ENCODE measurements at places on chromosomes 6 and 20. TPM values are rescaled to one million over a fixed set of nuclear protein-coding genes. Genes with fewer than 3 reads are reported as not detected.

DNA sequence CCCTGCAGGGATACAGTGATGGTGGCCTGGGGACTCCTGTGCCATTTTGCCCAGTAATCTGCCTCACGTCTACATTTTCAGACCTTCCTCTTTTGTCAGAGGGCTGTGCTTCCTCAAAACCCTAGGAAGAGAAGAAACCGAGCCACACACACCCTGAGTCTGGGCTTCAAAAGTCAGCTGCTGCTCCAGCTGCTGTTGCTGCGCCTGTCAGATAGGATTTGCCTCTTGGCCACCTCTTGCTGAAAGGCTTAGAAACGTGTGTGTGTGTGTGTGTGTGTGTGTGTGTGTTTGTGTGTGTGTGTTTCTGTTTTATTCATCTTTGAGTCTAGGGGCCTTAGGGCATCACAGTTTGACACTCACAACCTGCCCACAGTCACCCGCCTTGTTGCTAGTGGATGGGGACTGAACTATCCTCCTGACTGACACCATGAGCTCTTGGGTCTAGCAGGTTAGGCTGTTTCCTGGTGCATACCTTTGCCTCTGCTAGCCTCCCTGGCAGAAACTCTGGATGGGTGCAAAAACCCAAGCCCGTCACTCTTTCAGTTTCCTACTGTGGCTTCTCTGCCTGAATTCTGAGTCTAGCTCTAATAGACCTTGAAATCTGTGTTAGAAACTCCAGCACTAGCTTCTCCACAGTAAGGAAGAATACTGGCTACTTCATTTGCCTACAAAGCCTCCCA, 94.9 kb upstream of the CEP85L start:
- peak; percentile 55 for DNase-seq

DNA sequence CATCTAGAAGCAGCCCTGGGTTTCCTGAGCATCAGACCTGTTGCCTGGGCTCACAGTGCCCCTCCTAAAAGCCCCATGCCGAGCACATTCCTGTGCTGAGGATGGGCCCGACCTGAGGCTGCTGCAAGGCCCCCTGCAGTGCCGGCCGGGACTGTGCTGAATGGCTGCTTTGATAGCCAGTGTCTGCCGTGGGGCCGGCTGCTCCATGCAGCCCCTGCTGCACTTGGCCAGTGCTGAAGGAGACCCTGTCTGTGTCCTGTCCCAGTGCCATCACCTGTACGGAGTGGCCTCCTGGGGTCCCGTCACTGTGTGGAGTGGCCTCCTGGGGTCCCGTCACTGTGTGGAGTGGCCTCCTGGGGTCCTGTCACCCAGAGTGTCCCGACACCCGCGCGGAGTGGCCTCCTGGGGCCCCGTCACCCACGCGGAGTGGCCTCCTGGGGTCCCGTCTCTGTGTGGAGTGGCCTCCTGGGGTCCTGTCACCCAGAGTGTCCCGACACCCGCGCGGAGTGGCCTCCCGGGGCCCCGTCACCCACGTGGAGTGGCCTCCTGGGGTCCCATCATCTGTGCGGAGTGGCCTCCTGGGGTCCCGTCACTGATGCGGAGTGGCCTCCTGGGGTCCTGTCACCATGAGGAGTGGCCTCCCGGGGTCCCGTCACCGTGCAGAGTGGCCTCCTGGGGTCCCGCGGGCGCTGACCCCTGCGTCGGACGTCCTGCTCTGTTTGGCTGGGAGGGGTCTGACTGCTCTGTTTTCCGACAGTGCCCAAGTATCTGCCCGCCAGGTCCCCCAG, 7.0 kb downstream of the COL9A3 start:
- DNase-seq: no peak

Gene SNAP91
- 2.3 TPM for polyA plus RNA-seq

Gene ELOVL2
- 2.7 TPM for polyA plus RNA-seq

Gene KIF6
- polyA plus RNA-seq: not detected

Gene FUT9
- not detected for polyA plus RNA-seq

GRCh38 chr20:58102261-58102660, 126.2 kb downstream of the ANKRD60 start:
- peak; percentile 48 for DNase-seq

DNA sequence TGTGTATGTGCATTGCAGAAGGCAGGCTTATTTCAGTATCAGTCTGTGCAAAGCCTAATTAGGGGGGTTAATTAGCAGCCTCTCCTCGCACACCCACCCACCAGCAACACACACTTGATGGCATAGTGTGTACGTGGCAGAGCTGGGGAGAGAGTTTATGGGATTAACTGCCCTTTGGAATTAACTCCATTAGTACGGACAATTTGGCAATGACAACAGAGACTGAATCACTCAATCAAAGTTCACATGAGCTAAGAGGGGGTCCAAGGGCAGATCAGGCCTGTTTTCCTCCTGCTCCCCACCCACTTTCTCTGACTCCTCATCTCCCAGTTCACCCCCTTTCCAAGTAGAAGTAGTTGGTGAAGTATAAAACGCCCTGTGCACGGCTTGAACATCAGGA, 69.5 kb downstream of the LRFN2 start:
- DNase-seq: no peak

- no peak for DNase-seq
These were observed 745.4 kb upstream of the ADGRB3 start for GRCh38 chr6:67889682-67889995.

Gene GJA10
- polyA plus RNA-seq: not detected

DNA sequence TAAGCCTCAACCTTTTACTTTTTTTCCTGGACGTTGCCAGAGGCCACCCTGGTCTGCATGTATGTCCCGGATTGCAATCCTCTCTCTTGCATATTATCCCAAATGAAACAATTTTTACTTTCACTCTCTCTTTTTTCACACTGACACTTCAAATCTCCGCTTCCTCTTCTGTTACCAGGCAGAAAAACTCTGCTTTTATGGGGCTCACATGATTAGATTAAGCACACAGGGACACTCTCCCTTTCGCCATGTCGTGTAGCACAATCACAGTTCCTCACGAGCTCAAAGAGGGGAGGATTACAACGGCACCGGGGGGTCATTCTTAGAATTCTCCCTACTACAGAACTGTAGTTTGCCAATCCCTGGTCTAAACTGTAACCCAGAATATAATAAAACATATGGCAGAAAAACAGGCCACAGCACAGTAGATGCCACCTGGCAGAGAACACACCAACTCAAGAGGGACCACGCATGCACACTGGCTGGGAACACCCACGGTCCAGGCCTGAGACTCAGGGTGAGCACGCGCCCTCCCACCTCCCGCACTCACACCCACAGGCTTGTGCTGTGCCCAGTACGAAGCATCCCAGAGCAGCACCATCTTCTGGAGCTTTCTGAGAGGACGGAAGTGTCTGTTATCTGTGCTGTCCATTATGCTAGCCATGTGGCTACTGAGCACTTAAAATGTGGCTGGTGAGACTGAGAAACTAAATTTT, 288.7 kb downstream of the KIF16B start:
- DNase-seq: no peak

Gene IMPG1
- polyA plus RNA-seq: 1.2 TPM

DNA sequence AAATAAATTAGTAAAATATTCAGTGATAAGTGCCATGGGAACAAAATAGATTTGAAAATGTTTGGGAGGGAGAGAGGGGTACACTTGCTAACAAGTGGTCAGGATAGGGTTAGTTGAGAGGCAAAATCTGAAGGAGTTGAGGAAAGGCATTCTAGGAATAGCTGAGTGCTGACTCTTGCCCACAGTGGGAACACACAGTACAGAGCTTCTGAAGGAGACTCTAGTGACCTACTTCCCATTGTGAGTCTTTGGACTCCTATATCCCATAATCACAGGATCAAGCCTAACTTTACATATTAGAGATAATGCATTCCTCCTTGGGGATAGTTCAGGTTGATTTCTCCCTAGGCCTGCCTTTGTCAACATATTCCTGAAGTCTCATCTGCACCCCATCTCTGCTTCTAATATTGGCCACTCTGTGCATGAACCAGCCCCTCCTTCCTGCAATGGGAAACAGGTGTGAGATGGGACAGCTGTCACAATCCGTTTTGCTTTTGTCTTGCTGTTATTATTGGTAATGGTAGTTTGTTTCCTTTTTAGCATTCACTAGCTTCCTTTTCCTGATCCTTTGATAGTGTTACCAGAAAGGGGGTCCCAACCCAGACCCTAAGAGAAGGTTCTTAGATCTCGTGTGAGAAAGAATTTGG, 2.6 kb upstream of the TRIM38 start:
- DNase-seq: no peak

DNA sequence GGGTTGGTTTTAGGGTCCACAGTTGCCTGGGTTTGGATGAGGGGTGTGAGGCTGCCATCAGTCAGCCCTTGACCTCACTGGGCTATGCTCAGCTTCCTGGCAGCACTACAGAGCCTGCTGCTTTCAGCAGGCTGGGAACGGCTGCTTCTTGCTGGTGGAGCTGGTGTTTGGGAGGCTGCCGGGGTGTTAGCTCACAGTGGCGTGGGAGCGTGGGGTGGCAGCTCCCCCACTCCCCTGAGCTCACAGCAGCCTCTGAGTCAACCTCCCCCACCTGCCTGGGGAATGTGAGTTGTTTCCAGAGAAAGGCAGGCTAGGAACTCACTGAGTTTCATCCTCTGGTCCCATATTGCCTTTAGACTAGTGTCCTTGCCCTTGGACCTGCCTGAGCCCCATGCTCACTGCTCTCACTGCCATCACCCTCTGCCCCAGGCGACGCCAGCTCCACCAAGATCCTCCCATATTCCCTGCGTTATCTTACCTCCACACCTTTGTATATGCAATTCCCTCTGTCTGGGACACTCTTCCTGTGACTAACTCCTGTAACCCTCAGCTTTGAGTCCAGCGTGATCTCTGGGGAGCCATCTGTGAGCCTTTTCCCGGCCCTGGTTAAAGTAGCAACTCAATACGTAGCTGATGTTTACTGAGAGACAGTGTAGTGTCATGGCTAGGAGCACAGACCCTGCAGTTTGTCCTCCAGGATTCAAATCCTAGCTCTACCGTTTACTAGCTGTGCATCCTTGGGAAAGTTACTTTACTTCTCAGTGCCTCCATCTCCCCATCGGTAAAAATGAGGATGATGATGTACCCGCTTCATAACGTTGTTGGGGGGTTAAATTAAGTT, 34.8 kb downstream of the PPP1R16B start:
- DNase-seq: no peak

DNA sequence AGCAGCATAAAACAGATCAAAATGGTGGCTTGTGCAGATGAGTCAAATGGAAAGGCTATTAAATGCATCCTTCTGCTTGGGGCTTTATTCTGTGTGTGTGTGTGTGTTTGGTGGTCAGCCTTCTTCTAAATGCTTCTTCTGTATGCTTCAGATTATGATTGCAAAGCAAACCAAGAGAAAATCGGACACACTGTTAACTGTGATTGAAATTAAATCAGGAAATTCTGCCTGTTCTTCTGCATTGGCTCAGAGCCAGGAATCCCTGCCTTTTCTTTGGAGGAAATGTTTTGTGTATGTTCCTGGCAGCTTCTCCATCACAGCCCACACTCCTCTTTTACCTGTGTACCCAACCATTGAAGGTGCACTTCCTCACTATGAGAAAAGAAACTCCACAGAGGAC, 22.3 kb upstream of the PDE10A start:
- DNase-seq: no peak

DNA sequence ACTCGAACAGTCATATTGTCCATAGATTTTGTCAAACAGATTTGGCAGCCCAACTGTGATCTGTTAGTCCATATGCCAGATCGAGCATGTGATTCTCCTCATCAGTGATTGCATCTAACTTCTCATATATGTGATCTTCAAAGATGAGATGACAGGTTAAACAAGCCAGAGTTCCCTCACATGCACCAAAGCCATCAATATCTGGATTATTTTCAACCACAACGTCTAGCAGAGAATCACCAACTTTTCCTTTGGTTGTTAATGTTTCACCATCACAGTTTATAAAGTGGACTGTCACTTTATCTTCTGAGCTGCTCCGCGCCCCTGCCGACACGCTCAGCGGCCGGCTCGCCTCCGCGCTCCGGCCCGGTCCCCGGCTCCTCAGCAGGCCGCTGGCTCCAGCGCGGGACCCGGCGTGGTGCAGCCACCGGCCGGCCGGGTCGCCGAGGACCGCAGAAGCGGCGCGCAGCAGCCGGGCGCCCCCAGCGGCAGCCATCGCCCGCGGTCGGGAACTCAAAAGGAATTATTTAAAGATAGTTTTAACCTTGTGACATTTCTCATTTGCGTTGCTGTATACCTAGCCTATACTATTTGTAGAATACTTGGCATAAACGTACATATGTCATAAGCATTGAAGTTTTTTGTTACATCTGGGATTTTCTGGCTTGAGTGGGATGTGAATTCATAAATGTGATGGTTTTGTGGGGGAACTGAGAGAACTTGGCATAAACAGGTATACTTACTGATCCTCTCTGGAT, 40.1 kb upstream of the DYNLRB1 start:
- DNase-seq: peak; percentile 25

Gene SIRPB1
- 1.1 TPM for polyA plus RNA-seq

DNA sequence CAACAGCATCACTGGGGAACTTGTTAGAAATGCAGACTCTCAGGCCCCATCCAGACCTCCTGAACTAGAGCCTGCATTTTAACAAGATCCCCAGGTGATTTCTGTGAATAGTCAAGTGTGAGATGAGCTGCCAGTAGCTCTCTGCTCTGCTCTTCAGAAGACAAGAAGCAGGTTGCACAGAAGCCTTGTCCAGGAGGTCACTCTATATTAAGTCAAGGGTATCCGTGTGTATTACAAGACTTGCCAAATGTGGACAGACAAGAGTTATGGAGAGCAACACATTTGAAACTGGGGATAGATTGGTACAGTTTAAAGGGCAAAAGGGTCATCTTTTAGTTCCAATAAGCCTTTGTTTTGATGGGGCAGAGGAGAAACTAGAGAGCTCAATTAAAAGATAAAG, 23.2 kb upstream of the RIN2 start:
- DNase-seq: no peak

Gene ZNF391
- polyA plus RNA-seq: 4.5 TPM

- DNase-seq: no peak
These were observed 25.1 kb upstream of the CDH22 start for GRCh38 chr20:46333161-46333991.

DNA sequence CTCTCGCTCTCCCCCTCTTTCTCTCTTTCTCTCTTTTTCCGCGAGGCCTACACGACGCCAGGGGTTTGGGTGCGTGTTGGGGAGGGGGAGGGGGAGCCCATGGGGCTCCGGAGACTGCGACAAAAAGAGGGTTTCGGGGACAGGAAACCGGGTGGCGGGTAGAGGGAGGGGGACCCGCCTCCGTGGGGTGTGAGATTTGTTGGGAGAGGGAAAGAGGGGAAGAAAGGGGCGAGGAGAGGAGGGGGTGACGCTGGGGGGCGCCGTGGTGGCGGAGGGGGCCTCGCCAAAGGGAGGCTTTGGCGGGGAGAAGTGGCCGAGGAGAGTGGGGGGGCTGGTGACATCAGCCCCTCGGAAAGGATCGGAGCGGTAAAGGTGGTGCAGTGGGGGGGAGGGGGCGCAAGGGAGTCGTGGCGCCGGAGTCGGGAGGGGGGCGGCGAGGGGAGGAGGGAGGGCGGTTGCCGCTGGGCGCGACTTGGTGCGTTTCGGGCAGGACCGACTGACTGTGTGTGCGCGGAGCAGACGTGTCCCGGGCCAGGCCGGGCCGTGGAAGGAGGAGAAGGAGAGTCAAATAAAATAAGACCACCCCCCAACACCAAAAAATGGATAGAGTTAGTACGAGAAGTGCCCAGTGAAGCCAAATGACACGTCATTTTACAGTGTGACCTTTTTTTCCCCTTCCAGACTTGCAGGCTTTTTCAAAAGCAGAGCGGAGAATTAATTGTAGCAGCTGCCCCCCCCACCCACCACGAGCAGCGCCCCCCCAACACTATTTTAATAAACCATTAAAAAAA, 39.8 kb downstream of the GNAS start:
- DNase-seq: peak; percentile 84

- no peak for DNase-seq
These were observed 69.9 kb downstream of the OLIG3 start for GRCh38 chr6:137424251-137424650.

GRCh38 chr20:23759306-23759940, 8.7 kb upstream of the CST1 start:
- no peak for DNase-seq

Gene CPXM1
- polyA plus RNA-seq: 47.1 TPM

- no peak for DNase-seq
These were observed 751.1 kb downstream of the HACE1 start for GRCh38 chr6:104108634-104109033.
